Cortex of kidney (tissue), 1 donor: ENCODE measurements at places on chromosomes 6 and 20.

- DNase-seq: no peak
Measured at GRCh38 chr6:33206027-33206863, 1.8 kb downstream of the HSD17B8 start.

DNA sequence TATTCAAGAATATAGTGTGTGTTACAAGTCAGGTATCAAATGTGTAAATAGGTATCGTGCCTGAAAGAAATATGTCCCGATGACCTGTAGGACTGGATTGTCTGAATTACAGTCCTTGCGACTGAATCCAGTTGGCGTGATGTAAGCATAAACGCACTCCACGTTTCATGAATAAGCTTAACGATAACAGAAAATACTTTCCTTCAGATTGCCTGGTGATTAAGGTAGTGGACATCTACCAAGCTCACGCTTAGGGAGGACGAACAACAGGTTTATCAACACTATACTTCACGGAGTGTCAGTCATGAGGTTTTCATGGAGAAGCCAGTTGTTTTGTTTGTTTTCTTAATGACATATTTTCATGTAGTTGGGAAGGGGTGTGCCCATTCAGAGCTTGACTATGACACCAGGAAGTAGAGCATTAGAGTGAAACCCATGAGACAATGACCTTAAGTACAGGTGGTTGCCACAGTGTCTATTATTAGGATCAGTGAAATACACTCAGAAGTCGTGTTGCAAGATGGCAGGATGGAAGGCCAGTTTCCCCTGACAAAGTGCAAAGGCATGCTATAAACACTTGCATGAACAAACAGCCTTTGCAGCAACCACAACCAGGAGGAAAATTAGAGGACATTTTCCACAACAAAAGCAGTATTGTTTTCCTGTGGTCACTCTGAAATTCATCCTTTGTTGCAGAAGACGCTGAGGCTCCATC, 305.8 kb upstream of the PRDM1 start:
- no peak for DNase-seq

- no peak for DNase-seq
Measured at GRCh38 chr20:36421641-36422040, 115.5 kb downstream of the DLGAP4 start.

- no peak for DNase-seq
Measured at GRCh38 chr20:58096880-58097423, 131.5 kb downstream of the ANKRD60 start.

DNA sequence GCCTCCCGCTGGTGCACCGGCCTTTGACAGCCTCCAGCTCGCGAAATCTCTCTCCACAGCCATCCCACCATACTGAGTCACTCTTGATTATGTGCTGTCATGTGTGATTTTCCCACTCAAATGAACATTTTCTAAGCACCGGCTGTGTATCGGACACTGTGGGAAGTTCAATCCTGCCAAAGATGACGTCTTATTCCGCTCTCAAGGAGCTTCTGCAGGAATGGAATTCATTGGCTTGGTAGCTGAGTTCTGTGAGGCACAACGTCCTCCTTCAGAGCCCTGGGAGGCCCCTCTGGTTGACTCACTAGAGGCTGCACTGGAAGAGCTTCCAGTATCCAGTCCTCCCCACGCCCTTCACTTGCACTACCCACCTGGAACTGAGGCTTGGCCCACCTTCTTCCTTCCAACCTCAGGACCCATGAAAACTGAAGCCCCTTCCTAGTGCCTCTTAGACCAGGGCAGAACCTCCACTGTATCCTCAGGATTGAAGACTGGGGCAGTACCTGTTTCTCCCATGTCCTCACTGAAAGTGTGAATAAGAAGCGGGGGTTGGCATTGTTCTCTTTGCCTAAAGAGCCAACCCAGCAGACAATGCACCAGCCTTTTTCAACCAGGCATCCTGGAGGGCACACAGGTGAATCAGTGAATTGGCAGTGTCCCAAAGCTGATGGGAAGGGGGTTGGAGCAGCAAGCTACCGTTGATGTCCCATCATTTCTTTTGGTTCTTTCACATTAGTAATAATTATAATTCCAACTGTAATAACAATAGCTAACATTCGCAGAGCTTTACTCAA, 1.7 kb downstream of the UNC5CL start:
- DNase-seq: no peak

DNA sequence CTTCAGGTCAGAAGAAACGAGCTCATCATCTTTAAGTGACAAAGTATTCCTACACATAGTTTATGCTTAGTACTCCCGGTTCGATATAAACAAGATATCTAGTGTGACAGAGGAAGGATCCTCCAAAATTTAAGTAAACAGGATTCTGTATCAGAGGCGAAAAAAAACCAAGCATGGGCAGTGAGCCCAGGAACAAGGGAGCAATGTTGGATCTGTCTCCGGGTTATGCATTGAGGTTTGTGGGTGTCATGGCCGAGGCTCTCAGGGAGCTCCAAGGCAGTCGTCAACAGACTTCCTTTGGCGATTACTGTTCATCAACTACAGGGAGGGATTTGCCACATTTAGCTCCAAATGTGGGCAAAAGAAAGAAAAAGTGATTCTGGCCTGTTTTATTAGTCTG, 319.5 kb downstream of the CBLN4 start:
- no peak for DNase-seq

DNA sequence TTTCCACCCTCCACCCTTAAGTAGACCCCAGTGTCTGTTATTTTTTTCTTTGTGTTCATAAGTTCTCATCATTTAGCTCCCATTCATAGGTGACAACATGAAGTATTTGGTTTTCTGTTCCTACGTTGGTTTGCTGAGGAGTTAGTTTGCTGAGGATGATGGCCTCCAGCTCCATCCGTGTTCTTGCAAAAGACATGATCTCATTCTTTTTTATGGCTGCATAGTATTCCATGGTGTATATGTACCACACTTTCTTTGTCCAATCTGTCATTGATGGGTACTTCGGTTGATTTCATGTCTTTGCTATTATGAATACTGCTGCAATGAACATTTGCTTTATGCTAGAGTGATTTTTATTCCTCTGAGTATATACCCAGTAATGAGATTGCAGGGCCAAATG, 301.2 kb downstream of the ADGRG6 start:
- DNase-seq: no peak

DNA sequence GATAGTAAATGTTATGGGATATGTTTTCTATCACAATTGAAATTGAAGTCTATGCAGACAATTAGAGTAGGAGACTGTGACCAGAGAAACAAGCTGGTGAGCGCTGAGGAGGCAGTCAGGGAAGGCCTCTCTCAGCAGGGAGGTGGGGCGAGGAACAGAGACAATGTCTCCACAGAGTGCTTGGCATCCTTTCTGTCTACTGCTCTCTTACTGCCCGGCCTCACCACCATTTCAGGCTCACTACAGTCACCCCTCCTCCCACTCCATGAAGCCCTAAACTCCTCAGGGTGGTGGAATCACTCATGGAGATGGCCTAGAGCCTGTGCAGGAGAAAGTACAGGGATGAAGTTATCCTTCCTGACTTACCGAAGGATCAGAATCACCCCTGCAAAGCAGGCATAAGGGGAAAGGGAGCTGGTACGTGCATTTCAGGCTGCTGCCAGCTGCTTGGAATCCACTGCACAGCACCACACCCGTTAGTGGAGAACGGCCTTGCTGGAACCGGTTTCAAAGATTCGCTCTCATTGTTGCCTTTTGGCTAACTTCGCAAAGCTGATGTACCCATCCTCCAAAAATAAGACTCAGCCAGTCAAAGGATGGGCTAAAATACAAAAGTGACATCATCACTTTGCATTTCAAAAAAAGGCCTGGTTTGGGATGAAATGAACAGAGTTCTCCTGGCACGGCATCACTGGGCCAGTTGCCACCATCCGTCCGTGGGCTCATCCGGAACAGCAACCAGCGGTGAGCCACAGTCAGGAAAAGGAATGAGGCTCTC, 67.3 kb downstream of the SLC22A23 start:
- DNase-seq: no peak

GRCh38 chr6:87922947-87923330, 124.7 kb upstream of the SPACA1 start:
- DNase-seq: no peak

DNA sequence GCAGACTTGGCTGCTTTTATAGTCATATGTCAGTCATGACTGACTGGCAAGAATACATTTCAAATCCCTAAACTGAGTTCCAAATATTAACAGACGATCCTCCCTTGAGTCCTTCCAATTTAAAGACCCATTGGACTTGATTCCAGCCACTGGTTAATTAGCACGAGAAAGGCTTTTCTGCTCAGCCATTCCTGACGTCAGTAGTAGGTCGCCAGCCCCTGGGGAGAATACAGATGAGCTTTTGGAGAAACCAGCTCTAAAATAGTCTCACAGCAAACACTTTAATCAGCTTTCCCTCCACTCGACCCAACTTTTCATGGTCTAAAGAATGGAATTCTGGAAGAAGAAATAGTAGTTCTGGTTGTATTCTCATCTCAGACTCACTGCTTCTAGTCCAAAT, 91.6 kb downstream of the SLC22A3 start:
- no peak for DNase-seq
